ENCODE measurements at places on chromosomes 1 and 21.
A peak's percentile ranks its signal among the peaks of the same experiment; 100 is the strongest.

DNA sequence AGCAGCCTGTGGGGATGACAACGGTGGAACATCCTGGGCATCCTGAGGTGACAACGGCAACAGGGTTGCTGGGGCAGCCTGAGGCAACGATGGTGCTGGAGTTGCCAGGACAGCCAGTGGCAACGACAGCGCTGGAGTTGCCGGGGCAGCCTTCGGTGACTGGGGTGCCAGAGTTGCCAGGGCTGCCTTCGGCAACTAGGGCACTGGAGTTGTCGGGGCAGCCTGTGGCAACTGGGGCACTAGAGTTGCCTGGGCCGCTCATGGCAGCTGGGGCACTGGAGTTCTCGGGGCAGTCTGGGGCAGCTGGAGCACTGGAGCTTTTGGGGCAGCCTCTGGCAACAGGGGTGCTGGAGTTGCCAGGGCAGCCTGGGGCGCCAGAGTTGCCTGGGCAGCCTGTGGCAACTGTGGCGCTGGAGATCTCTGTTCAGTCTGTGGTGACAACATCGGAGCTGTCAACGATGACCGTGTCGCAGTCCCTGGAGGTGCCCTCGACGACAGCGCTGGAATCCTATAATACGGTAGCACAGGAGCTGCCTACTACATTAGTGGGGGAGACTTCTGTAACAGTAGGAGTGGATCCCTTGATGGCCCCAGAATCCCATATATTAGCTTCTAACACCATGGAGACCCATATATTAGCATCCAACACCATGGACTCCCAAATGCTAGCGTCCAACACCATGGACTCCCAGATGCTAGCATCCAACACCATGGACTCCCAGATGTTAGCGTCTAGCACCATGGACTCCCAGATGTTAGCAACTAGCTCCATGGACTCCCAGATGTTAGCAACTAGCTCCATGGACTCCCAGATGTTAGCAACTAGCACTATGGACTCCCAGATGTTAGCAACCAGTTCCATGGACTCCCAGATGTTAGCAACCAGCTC lies 8.2 kb downstream of the SON start:
- DNase-seq = no peak

- DNase-seq = no peak
These were observed 31.9 kb downstream of the MAP3K21 start for GRCh38 chr1:233359431-233359830.

- DNase-seq = peak; percentile 83
These were observed 26.9 kb upstream of the RAP1A start for GRCh38 chr1:111592389-111593361.

DNA sequence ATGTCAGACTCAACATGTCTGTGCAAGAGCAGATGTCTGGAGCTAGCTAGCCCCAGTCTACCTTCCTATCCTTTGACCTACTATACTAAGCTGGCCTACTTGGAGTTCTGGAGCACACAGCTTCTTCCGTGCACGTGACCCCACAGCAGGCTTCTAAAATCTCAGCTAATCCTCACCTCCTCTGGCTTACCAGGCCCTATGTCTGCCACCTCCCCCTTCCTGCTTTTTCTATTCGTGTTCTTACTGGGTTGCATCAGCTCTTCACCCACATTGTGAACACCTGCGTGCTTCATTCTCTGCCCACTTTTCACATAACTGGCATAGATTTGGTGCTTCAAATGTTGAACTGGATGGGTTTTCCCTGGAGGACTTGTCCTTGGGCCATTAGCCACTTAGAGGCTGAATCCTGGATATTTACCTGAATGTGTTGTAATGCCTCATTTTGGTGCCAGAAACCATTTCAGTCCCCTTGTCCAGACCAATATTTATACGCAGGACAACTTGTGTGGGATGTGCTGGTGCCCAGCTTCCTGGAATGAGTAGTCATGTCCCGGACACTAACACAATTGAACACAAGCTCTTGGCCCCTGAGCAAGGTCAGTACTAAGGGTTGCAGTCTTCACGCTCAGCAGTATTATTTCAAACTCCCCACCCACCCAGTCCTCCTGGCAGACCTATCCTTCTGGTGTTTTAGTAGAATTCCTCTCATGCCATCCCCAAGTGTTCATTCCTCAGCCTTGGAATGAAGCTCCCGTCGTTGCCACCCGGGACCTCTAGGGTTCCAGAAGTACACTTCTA lies 24.0 kb downstream of the TENT5C start:
- no peak for DNase-seq

- DNase-seq = no peak
These were observed 2.1 kb upstream of the FTCD start for GRCh38 chr21:46157396-46157986.

- no peak for DNase-seq
These were observed 104.3 kb downstream of the PGBD5 start for GRCh38 chr1:230321741-230322420.

DNA sequence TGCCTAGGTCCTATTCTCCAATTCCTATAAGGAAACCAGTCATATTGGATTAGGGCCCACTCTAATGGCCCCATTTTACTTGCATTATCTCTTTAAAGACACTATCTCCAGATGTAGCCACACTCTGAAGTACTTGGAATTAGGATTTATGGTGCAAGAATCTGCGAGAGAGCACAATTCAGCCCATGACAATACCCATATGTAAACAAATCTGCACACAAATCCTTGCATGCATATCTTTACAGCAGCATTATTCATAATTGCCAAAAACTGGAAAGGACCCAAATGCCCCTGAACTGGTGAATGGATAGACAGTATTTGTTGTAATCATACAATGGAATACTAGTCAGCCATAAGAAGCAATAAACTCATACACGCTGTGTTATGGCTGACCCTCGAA lies 229.8 kb upstream of the ADAMTS5 start:
- DNase-seq = no peak

- no peak for DNase-seq
These were observed 315.0 kb downstream of the PLA2G4A start for GRCh38 chr1:187143783-187144182.

DNA sequence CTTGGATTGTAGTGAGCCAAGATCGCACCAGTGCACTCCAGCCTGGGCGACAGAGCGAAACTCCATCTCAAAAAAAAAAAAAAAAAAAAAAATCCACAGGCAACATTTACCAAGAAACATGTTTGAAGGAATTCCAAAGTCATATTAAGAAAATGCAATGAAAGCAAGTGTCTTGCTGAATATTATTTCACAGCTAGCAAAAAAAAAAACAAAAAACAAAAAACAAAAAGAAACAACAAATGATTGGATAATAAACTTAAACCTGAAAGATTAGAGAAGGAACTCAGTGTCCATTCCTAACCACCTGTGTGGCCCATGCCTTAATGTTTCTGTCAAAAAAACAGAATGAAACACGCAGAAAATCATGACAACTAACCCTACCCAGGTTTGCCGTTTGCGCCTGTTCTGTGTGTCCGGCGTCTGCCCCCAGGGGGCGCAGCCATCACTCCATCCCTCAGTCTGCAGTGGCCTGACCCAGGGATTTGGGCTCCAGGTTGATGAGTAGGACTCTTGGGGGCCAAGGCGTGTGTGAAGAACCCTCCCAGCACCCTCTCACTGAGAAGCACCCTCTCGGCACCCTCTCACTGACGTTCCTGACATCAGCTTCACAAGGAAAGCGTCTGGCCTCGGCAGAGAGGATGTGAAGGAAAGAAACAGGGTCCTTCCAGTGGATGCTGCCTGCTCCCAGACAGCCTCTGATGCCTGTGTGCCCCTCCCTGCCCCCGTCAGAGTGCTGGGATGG lies 19.2 kb upstream of the PTTG1IP start:
- peak; percentile 54 for DNase-seq

- no peak for DNase-seq
These were observed 57.7 kb upstream of the NUF2 start for GRCh38 chr1:163263818-163264655.

- DNase-seq = no peak
These were observed 135.9 kb downstream of the ACBD6 start for GRCh38 chr1:180366371-180367068.

GRCh38 chr1:185917646-185918045 lies 183.5 kb downstream of the HMCN1 start:
- DNase-seq = no peak

DNA sequence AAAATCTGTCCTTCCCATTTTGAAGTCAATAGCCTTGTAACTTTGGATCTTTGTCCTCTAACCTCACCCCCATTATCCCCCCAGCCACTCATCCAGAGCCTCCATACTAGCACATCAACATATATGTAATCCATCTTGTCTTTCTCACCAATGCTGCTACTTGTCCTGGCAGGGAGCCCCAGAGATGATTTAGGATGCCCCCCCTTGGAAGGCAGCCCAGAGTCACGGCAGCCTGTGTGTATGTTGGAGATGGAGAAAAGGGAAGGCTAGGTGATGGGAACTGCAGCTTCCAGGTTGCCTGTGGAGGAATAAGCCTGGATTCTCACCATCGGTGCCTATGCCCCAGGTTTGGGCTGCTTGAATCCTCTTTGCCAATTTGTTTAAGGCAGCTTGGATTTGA lies 51.7 kb upstream of the SCMH1 start:
- no peak for DNase-seq

- no peak for DNase-seq
These were observed 79.2 kb downstream of the SGIP1 start for GRCh38 chr1:66613187-66613586.

DNA sequence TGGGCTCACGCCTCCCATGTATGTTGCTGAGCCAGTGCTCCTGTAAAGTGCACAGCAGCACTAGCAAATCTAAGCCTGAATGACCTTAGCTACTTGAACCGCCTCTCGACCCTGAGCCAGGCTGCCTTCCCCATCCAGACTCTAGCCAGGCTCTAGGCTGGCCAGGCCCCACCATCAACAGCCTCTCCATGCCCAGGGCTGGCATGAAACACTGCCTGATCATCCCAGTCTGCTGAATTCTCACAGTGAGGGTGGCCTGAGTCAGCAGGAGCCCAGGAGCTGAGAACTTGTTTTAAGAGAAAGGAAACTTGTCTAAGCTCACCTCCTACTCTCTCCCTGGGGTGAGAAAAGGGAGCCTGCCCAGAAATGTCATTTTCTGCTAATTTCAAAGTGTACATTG lies 733.3 kb downstream of the PTPRU start:
- DNase-seq = no peak

- DNase-seq = no peak
These were observed 605.0 kb upstream of the PKN2 start for GRCh38 chr1:88079036-88079435.

- DNase-seq = no peak
These were observed 466.4 kb downstream of the SIPA1L2 start for GRCh38 chr1:232163533-232163932.

GRCh38 chr1:45551684-45552083 lies 1.1 kb downstream of the AKR1A1 start:
- DNase-seq = no peak

DNA sequence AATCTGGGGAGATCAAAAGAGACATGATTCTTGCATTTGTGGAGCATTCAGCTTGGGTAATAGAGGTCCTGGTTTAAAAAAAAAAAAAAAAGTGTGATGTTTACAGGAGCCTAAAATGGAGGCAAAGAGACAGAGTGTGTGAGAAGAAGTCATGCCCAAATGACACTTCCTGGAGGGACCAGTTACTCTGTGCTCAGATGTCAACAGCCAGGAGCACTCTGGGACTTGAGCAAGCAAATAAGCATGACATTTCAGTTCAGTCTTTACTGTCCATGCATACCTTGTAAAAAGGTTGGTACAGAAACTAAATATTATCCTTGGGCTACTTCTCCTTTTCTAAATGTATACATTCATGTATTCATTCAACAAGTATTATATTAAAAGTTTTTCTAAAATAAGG lies 25.2 kb upstream of the ADGRL2 start:
- no peak for DNase-seq

DNA sequence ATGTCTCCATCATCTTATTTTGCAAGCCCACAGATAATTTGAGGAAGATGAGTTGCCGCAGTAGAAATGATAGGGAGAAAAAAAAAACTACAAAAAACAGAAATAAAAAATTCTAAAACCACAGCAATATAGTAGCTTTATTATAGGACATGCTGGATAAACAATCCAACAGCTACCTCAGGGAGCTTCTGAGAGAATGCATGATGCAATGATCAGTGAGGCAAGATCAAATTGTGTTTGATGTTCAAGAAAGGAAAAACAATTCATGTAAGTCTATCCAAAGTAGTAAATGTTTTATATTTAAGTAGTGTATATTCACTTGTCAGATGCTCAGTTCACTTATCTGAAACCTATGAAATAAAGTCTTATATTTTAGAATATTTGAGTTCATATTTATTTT lies 6.7 kb downstream of the CR1L start:
- DNase-seq = no peak

DNA sequence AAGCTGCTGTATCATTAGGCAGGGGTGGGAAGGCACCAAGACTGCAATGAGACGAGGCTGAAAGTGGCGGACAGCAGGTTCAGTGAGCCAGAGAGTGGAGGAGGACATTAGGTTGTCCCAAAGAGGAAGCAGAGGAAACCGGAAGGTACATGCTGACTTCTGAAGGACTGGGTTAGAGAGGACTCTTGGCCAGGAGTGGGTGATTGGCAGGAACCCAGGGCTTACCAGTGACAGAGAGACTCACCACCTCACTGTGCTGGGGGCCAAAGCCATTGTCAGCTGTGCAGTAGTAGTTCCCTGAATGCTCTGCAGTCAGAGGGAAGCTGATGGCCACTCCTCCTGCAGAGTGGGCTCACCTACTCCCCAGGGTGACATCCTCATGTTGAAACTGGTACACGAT lies 41.9 kb upstream of the FCRL4 start:
- DNase-seq = no peak

DNA sequence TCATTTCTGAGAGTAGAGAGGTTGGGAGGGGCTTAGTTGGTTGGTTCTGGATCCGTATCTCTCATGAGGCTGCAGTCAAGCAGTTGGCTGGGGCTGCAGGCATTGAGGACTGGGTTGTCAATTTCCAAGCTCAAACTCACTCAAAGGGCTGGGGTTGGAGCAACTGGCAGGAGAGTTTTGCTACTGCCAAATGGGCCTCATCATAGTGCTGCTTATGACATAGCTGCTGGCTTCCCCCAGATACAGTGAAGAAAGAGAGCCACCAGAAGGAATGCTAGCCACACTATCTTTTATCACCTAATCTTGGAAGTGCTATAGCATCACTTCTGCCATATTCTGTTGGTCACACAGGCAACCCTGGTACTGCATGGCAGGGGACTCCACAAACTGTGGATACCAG lies 363.5 kb upstream of the USP24 start:
- no peak for DNase-seq

- no peak for DNase-seq
These were observed 12.6 kb upstream of the MEF2D start for GRCh38 chr1:156513185-156513584.

- DNase-seq = no peak
These were observed 3.7 kb upstream of the RHEX start for GRCh38 chr1:206049293-206049692.

DNA sequence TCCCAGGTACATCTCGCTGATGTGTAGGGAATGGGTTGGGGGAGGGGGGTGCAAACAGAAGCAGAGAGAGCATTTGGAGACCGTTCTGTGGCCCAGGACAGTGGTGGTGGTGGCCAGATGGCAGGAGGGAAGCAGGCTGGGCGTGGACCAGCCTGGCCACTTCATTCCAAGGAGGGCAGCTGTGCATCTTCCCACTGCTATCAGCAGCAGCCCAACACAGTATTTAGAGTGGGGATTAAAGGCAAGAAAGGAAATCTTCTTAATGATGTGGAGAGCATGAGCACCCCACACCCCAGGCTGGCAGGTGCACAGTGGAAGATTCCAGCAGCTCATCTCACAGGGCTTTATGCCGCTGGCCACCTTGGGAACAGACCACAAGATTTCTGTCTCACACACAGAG lies 198.7 kb downstream of the NPHP4 start:
- no peak for DNase-seq
